ENCODE measurements at places on chromosomes 3 and 15.

- ATAC-seq = no peak
These were observed 115.4 kb upstream of the C15orf61 start for GRCh38 chr15:67405208-67406191.

DNA sequence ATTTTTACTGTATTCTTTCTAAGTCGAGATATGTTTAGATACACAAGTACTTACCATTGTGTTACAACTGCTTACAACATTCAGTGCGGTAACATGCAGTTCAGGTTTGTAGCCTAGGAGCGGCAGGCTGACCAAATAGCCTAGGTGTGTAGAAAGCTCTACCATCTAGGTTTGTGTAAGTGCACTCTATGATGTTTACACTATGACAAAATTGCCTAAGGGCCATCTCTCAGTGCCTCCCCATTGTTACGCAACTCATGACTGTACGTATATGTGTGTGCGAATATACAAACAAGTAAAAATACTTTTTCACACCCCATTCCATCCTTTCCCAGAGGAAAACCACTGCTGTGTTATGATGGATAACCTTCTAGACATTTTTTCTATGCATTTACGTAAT is 44.3 kb downstream of the PXYLP1 start:
- ATAC-seq = no peak

GRCh38 chr3:94012185-94012584 is 16.2 kb downstream of the STX19 start:
- ATAC-seq = no peak

DNA sequence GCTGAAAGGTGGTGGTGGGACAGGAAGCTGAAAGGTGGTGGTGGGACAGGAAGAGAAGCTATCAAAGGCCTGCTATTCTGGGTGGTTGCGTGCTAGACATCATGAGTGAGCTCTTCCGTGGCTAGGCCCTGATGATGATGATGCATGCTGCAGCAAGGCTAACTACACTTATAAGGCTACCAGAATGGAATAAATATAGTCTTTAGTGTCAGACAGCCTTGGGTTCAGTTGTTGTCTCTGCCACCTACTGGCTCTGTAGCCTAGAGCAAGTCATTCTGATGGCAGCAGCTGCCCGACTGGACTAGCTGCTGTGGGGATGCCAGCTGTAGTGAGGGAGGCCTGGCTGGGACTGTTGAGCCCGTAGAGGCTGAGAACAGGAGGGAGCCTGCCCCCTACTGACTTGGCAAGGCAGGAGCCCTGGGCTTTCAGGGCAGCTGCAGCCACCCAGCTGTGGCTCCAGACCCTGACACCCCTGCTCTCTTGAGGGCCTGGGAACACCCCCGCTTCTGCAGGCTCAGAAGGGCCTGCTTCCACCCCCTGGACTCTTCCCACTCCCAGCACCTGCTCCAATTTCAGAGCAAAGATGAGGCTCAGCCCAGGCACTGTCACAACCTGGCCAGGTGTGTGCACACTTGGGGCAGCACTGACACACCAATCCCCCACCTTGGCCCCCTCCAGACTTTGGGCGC is 21.4 kb upstream of the ZBED2 start:
- ATAC-seq = peak; percentile 79

- ATAC-seq = no peak
These were observed 28.9 kb downstream of the FOXP1 start for GRCh38 chr3:71554649-71555048.

Measured in activated T-helper 17 cell treated with anti-CD3 and anti-CD28 coated beads, Interleukin-2, amount 50 U/mL, for 72 hours (primary cell).